ENCODE measurements at places on chromosomes 6 and 20.

DNA sequence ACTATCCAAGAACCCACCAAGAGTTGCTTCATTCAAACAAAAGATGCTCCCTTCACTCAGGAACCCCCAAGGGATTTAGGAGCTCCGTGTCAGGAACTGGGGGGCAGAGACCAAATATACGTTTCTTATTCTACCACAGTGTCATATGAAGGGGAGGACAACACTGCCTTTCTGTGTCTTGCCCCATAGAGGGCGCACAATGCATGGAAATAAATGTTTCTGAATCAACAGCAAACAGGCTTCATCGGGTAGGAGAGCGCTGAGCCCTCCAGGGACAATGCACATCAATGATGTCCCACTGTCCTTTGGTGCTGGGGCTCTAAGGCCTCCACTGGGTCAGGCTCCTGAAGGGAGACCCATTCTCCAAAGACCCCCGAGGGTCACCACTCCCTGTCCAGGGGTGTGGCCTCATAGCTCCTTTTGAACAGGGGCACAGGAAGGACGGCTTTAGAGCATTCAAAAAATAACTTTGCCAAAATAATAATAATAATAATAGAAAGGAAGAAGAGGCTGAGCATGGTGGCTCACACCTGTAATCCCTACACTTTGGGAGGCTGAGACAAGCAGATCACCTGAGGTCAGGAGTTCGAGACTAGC is 31.1 kb downstream of the PLG start:
- DNase-seq, result peak; percentile 26

GRCh38 chr6:17456711-17457110 is 63.3 kb downstream of the CAP2 start:
- DNase-seq, result no peak

DNA sequence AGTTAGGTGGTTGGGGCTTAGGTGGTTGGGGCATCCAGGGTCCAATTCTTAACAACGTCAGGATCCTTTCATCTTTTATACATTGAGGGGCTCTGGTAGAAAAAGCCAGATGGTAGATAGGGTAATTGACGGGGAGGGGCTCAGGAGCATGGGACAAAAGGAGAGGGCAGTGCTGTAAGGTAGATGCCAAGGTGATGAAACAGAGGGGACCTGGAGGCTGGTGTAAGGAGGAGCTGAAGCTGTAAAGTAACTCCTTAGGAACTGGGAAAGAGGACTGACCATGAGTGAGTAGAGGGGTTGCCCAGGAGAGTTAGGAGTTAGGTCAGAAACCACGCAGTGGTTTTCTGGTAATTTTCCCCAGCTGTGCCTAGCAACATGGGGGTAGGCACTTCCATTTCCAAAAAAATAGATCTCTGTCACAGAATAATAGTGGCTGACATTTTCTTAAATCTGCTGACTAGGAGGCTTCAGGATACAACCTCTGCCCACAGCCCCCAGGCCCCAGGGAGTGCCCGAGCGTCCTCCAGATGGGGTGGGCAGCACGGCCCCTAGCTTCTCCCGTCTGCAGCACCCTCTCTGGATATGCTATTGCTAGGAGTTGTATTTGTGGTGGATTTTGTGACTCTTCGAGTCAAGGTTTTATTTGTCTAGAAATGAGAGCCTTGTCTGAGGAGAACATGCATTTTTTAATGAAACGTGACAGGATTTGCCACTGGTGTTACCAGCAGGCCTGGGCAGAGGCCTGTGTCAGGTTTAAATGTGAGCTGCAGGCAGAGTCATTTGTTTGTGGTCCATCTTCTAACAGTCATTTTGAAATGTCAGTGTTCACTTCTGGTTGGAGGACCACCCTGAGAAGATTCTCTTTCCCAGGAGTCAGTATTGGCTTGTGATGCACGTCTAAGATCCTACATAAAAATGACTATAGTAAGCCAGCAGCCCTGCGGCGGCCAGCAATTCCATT is 44.6 kb downstream of the TULP4 start:
- DNase-seq, result no peak

- no peak for DNase-seq
Observed at GRCh38 chr6:99434702-99435530, 9.8 kb upstream of the PNISR start.

DNA sequence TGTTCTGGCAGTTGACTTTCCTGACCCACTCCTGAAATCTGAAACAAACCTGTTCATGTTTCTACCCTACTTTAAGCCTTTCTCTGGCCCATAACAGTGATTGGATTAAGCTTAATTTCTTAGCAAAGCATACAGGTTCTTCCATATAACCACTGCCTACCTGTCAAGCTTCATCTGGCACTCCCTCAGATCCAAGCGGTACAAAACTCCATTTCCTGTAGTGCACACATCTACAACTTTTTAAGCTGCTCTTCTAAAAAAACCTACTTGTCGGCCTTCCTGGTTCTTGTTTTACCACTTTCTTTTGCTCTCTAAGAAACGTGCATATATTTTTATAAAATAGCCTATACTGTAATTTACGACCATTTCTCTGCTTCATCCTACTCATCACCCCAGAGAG is 916 bp upstream of the PPP1R11 start:
- DNase-seq, result no peak

- DNase-seq, result peak; percentile 58
Observed at GRCh38 chr20:34689486-34689885, 12.6 kb upstream of the PIGU start.

GRCh38 chr20:62838128-62838891 is 21.5 kb downstream of the COL9A3 start:
- no peak for DNase-seq

DNA sequence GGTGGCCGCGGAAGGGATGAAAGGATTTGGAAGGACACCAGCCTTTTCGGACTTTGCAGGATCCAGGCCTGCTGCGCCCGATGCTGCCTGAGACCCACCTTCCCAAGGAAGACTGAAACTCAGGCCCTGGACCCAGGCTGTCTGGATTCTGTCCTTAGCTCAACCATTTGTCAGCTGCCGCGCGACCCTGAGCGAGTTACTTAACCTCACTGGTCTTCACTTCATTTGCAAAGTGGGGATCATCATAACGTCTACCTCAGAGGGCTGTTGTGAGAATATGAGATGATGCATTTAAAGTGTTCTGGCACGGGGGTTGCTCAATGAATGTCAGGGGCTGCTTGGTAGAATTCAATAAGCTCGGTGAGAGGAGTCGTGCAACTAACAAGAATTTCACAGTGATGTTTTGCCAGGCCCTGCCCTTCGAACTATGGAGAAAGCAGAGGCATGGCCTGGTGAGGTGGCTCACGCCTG is 104.2 kb upstream of the PRDM1 start:
- no peak for DNase-seq

GRCh38 chr6:51318674-51319073 is 500.0 kb downstream of the TFAP2B start:
- DNase-seq, result no peak

GRCh38 chr6:47787620-47788497 is 6.0 kb downstream of the OPN5 start:
- peak; percentile 28 for DNase-seq

GRCh38 chr20:34072076-34072475 is 40.0 kb downstream of the EIF2S2 start:
- DNase-seq, result no peak

- no peak for DNase-seq
Observed at GRCh38 chr6:42831237-42831636, 48.2 kb upstream of the RPL7L1 start.

- no peak for DNase-seq
Observed at GRCh38 chr6:7143476-7143974, 35.8 kb downstream of the RREB1 start.

GRCh38 chr20:8129211-8129976 is 2.7 kb upstream of the PLCB1 start:
- no peak for DNase-seq

- no peak for DNase-seq
Observed at GRCh38 chr20:47789081-47789763, 3.9 kb upstream of the SULF2 start.

DNA sequence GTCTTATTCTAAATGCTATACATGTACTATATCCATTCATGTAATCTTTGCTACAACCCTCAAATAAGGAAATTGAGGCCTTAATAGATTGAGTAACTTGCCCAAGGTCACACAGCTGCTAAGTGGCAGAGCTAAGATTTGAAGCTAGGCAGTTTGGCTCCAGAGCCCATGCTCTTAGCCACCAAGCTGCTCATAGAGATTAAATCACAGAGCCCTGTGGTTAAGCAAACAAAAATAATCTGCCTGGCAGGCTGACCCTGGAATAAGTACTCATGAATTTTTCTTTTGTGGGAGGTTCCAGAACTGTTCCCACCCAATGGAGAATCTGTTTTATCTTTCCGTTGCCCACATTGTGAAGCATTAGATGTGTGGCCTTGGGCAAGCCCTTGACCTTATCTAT is 7.4 kb downstream of the AAR2 start:
- DNase-seq, result no peak

GRCh38 chr6:32046450-32047083 is 8.4 kb downstream of the CYP21A2 start:
- DNase-seq, result no peak

- DNase-seq, result peak; percentile 22
Observed at GRCh38 chr6:46113370-46113769, 16.4 kb upstream of the ENPP4 start.

DNA sequence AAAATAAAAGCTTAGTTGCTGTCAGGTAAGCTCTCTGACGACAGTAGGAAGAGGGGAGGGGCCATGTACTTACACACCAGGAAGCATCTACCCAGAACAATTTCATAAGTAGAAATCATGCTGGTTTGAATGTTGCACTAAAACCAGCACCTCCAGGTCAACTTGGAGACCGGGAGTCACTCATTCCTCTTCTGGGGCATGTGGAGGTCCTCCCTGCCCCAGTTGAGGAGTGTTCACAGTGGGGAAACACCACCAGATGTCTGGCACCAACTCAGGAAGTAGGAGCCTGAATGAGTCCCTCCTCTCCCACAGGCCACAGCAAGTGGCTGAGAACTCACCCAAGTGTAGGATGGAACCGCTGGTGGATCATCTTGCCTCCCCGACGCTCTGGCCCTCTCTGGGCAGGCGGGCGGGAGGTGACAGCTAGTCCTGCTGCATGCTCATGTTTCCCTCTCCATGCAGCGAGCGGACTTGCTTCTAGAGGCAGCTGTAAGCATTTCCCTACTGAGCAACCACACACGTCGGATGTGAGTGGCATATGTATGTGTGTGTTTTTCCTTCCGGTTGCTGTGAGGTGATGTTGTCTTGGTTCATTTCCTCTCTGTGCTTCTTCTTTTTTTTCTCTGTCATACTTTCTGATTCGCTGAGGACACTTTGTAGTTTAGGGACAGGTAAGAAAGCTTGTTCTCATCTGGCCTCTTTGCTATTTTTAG is 149.5 kb upstream of the NEDD9 start:
- no peak for DNase-seq

- DNase-seq, result no peak
Observed at GRCh38 chr6:4322846-4323309, 187.5 kb upstream of the ECI2 start.

- no peak for DNase-seq
Observed at GRCh38 chr20:57464642-57465211, 60.2 kb downstream of the CTCFL start.

- DNase-seq, result peak; percentile 87
Observed at GRCh38 chr6:137044366-137045221, at the start of gene IL20RA. Gene IL20RA, minus strand, starts transcription at chr6:137044965. Its CDS starts 237 bp downstream, at chr6:137044728.

- no peak for DNase-seq
Observed at GRCh38 chr6:100979267-100979666, 98.1 kb upstream of the ASCC3 start.

- peak; percentile 62 for DNase-seq
Observed at GRCh38 chr6:52544602-52545405, 32.1 kb downstream of the TRAM2 start.

GRCh38 chr20:21396599-21397340 is 556 bp downstream of the NKX2-4 start:
- DNase-seq, result no peak

- no peak for DNase-seq
Observed at GRCh38 chr6:98831057-98831958, 3.1 kb upstream of the POU3F2 start.

- no peak for DNase-seq
Observed at GRCh38 chr6:116307001-116307400, 27.3 kb upstream of the TSPYL1 start.

- no peak for DNase-seq
Observed at GRCh38 chr6:1576166-1576565, 33.5 kb upstream of the FOXC1 start.

DNA sequence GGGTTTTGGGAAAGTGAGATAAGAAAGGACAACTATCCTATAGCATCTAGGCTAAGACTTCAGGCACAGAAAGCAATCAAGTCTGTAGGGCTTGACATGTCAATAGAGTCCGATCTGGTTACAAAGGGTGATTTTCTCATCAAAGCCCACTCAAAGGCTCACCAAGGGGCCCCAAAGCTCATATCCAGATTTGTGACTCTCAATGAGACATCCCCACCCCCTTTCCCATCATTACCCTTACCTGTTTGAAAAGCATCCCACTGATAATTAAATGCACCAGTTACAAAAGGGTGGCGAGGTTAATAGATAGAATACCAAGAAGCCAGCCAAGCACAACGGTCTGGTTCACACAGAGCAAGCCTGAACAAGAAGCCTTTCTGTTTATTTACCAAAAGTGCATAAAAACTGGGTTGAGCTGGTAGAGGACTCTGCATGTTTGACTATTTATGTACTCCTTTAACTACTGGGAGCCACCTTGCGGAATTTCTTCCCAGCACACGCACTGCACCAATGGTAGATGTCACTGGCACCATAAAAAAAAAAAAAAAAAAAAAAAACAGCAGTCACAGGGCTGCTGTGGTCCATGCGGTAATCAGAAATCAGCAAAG is 6.1 kb downstream of the JAG1 start:
- DNase-seq, result no peak

- no peak for DNase-seq
Observed at GRCh38 chr6:143564484-143565017, 53.0 kb upstream of the FUCA2 start.

- no peak for DNase-seq
Observed at GRCh38 chr6:44049989-44050871, 77.0 kb downstream of the MRPL14 start.

DNA sequence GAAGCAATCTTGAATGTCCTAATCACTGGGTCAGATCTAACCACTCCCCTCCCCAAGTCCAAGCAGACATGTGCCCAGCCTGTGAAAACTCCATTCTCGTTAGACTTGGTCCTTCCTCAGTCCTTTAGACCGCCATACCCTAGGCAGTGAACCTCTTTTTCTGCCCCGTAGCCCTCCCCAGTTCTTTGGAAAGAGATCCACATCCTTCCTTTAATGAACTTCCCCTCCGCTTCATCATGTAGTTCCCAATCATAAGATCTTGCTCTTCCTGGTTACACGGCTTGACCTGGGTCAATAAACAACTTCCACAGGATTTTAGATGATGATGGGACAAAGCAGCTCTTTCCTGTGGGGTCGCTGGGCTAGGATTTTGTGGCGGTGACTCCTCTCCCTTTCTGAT is 9.6 kb downstream of the AHCY start:
- DNase-seq, result no peak

GRCh38 chr6:34610819-34611477 is 54.8 kb upstream of the SPDEF start:
- no peak for DNase-seq

DNA sequence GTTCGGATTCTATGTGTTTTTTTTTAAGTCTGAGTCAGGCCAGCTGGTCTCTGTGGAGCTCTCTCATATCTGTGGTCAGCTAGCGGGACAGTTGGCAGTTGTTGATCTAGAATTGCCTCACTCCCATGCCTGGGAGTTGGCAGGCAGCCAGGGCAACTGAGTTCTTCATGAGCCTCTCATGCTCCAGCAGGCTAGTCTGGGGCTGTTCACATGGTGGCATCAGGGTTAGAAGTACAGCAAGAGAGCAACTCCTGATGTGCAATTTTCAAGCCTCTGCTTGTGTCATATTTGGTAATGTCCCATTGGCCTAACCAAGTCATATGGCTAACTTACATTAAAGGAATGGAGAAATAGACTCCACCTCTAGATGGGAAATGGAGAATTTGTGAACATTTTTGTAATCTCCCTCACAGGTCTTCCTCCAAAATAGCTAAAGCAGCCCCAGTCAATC is 6.7 kb upstream of the IFT52 start:
- DNase-seq, result no peak
